ENCODE measurements at places on chromosomes 12 and 14.
A peak's percentile ranks its signal among the peaks of the same experiment; 100 is the strongest.

- DNase-seq = no peak
Observed at GRCh38 chr12:65894624-65895390, 70.5 kb downstream of the HMGA2 start.

DNA sequence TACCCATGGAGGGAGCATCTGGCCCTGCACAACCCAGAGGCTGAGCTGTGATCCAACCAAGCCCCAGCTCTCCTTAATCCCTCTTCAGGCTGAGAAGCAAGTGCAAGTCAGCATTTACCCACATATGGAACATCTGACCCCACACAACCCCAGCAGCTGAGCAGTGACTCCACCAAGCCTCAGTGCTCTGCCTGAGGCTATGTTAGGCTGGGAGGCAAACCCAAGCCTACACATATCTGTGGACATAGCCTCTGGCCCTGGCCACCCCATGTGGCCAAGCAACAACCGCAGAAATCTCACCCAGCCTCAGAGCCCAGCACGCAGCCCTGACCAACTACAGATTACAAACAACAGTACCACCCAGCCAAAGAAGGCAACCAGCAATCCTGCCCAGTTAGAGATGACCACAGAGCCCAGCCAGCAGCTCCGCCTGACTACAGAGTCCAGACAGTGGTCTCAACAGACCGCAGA is 142.8 kb downstream of the NUAK1 start:
- DNase-seq = no peak

GRCh38 chr14:68795597-68796417 is 2.9 kb upstream of the ZFP36L1 start:
- peak; percentile 79 for DNase-seq

GRCh38 chr12:70576341-70577282 is 60.6 kb downstream of the PTPRB start:
- DNase-seq = peak; percentile 87

- DNase-seq = peak; percentile 25
Observed at GRCh38 chr14:32524609-32525375, 195.7 kb downstream of the AKAP6 start.

DNA sequence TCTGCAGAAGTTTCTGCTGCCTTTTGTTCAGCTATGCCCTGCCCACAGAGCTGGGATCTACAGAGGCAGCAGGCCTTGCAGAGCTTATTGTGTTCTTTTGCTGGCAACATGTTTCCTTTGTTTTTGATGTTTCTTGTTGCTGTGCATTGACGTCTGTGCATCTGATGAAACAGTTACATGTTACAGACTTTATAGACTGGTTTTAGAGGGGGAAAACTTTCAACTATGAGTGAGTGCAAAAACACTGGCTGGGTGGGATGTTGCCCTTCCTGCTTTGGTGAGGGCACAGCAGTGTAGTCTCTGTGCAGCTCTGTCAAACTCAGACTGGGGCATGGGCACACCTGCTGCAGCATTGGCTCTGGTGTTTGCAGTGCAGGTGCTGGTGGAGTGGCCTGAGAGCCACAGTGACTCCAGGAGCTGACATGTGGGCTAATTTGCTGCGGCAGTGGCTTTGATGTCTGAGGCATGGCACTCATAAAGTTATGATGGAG is 26.9 kb downstream of the CLEC6A start:
- no peak for DNase-seq

DNA sequence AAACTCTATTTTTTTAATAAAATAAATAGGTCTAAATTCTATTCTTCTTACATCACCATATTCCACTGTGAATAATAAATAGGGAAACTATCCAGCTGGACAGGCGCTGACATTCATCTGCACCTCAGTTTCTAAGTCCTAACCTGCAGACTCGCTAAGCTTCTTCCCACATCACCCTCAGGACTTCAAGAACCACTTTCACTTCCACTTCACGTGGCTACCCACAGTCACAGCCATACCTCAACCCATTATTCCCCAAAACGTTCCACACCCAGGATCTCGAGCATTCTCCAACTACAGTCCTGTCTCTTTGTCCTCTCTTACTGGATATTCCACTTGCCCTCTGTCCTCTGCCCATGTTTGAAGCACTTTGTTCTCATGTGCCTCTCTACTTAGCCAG is 71.1 kb downstream of the C2CD5 start:
- DNase-seq = no peak

GRCh38 chr12:117571321-117571720 is 209.9 kb upstream of the NOS1 start:
- no peak for DNase-seq

- no peak for DNase-seq
Observed at GRCh38 chr12:112190231-112191025, 65.1 kb downstream of the TRAFD1 start.

DNA sequence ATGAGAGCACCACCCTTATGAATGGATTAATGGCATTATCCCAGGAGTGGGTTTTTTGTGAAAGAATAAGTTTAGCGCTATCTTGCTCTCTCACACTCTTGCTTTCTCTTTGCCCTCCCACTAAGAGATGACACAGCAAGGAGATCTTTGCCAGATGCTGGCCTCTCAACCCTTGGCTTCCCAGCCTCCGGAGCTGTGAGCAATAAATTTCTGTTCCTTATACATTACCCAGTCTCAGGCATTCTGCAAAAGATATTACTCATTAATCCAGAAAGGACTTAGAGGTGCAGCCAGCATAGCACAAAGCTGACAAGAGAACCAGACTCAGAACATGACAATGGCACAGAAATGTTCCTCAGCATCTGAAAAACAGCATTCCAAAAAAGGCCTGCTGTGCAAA is 190.6 kb downstream of the ITPR2 start:
- peak; percentile 54 for DNase-seq

DNA sequence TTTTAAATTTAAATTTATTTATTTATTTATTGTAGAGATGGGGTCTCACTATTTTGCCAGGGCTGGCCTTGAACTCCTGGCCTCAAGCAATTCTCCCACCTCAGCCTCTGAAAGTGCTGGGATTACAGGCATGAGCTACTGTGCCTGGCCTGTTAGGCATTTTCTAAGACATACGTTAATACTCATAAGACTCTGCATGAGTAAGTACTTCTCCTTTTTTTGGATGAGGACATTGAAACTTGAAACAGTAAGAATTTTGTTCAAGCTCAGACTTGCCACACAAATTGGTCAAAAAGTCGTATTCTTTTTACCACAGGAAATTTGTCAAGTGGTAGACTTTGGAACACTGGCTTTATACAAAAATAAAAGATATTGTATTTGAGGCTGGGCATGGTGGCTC is 187.4 kb upstream of the RASSF8 start:
- peak; percentile 75 for DNase-seq

GRCh38 chr12:106845902-106846301 is 71.4 kb downstream of the RIC8B start:
- DNase-seq = no peak

- DNase-seq = no peak
Observed at GRCh38 chr12:38890102-38890855, 15.1 kb downstream of the CPNE8 start.

DNA sequence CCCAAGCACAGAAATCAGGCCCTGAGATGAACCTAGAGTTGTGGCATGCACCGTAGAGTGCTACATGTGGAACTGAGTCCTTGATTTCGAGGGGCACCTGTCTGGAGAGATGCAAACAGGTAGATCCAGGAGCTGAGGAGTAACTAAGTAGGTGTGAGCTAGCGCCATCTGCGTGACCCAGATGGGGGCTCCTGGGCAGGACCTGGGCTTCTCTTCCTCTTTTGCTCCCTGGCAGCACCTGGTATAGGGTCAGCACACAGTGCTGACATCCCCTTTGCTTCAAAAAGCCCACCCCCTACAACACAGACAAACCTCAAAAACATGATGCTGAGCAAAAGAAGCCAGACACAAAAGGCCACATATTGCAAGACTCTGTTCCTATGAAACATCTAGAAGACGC is 65.8 kb downstream of the PITPNM2 start:
- no peak for DNase-seq

GRCh38 chr14:103088921-103089320 is 4.9 kb downstream of the LBHD2 start:
- DNase-seq = no peak

DNA sequence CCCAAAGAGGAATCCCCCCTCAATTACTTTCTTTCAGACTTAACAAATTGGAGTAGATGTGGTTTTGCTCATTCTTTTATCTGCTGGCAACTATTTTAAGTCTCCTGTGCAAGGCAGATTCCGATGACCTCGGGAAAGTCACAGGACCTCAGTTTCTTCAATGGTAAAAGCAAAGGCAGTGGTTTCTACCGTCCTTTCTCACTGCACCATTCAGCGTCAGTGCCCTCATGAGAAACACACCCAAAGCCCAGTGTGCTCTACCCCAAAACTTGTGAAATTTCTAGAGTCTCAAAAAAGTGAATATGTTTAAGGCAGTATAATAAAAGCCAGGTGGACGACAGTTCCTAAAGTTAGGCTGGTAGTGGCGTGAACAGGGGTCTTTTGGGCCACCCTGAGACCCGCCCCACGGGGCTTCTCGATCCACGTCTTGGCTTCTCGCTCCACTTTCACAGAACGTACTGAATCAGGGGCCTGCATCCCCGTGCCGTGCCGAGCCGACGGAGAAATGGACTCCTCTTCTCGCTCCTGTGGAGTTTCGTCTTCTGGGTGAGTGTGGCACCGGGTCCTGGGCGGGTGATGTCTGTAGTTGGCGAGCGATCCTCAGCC is 1.3 kb upstream of the ARHGAP5 start:
- DNase-seq = peak; percentile 21

- no peak for DNase-seq
Observed at GRCh38 chr12:65139389-65139788, 18.3 kb upstream of the WIF1 start.

DNA sequence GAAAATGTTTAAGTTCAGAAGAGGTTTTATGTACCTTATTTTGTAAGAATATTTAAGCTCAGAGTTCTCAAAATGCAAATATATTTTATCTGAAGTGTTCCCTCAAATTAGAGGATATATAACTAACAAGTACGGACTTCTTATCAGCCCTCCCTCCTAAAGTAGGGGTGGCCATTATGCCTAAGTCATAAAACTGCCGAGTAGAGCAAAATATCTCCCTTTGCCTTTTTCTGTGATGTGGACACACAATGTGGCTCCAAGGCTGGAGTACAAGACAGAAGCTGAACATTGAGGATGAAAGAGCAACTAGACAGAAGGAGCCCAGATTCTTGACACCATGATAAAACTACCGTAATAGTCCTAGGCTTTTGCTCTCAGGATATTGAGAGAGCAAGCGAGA is 120.9 kb downstream of the MED13L start:
- DNase-seq = no peak

DNA sequence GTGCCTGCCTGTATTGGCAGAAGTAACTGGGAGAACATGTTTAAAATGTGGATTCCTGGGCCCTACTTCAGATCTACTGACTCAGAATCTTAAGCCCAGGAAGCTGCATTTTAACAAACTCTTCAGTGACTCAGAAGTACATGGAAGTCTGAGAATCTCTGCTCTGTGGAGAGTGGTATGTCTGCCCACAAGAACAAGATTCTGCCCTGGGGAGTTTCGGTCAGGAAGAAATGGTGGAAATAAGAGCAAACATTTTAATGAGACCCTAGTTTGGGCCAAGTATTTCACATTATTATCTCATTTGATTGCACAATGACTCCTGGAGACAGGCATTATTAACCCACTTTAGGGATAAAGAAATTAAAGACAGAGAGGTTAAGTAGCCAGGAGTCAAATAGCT is 8.2 kb downstream of the ALDH1L2 start:
- DNase-seq = no peak

GRCh38 chr12:103975368-103975767 is 9.7 kb downstream of the TDG start:
- no peak for DNase-seq

- DNase-seq = no peak
Observed at GRCh38 chr12:13584541-13584940, 388.0 kb downstream of the EMP1 start.

GRCh38 chr12:127546721-127547505 is 720.1 kb upstream of the TMEM132C start:
- peak; percentile 27 for DNase-seq

DNA sequence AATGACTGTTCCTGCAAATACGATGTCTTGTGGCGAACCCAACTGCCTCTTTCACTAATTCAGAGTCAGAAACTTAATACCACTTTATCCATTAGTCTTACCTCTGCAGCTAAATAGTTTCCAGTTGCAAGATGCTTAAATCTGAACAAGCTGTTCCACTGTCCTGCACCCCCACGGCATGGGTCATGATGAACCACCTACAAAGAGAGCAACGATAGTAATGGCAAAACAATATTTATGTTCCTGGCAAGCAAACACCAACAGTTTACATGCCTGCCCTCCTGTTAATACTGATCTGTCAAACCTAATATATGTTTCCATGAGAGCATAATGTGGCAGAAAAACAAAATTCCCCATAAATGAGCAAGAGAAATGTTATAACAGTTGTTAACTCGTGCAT is 121.9 kb downstream of the ITPR2 start:
- no peak for DNase-seq

DNA sequence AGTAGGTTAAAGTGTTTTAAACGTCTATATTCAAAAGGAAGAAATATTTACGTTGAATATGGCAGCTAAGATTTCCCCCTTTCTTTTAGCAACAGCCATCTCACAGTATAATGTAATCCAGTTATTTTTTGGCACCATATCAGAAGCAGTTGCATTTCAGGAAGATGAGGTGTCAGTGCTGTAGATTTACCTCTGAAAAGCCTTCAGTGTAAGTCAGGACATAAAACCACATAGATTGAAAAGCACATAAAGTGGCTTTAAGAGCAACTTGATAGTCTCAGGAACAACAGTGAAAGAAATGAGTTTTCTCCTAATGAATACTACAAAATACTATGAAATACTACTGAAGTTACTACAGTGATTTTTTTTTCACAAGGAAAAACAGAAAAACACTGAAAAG is 6.9 kb downstream of the MLH3 start:
- peak; percentile 73 for DNase-seq

- peak; percentile 87 for DNase-seq
Observed at GRCh38 chr14:67963960-67964812, 144.6 kb downstream of the RAD51B start.

DNA sequence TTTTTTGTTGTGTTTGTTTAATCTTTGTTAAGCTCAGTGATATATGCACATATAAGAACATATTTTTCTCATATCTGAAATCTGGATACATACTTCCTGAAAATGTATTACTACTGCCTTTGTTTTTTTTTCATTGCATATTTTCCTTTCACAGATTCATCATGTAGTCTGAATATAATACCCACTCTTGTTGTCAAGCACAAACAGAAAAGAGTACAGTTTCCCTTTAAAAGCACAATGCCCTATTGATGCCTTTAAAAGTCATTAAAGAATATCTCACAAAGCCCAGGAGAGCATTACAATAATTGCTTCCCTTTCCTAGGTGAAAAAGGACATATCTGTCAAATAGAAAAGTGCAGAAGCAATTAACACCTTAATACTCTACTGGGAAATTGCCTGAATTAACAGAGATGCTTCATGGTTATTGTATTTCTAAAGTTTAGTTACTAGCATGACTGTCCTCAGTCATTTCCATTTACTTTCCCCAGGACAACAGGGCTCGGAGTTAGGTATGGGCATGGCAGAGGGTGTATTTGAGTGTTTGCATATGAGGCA is 107.4 kb downstream of the GRIP1 start:
- no peak for DNase-seq

Data from fibroblast of lung (primary cell).